ENCODE measurements at places on chromosomes 1 and 21. TPM values are rescaled to one million over a fixed set of nuclear protein-coding genes. Genes with fewer than 3 reads are reported as not detected.

The DHX9 gene
- 239 TPM for total RNA-seq

The CTH gene
- 27.8 TPM for total RNA-seq

The TRMT1L gene
- total RNA-seq: 28.1 TPM

- no peaks in the 10 kb centered on the region for H3K4me1 ChIP-seq
- H3K27ac ChIP-seq: no peak overlapping the region
- DNase-seq: no peak
Measured at GRCh38 chr21:20301395-20301794, 696.8 kb upstream of the NCAM2 start.

- H3K36me3 ChIP-seq: peaks cover 90% of the 10 kb centered on the region
- H3K27ac ChIP-seq: no peak overlapping the region
- no peak for DNase-seq
- H3K4me3 ChIP-seq: no peak overlapping the region
Measured at GRCh38 chr1:114725230-114725629, 8.7 kb upstream of the NRAS start.

- H3K27ac ChIP-seq: no peak overlapping the region
- H3K4me1 ChIP-seq: peaks cover 5% of the 10 kb centered on the region
- no peaks in the 10 kb centered on the region for H3K36me3 ChIP-seq
- no peaks in the 10 kb centered on the region for H3K27me3 ChIP-seq
- DNase-seq: no peak
Measured at GRCh38 chr1:48807554-48808260, 31.0 kb upstream of the BEND5 start.

- H3K27ac ChIP-seq: no peak overlapping the region
- peaks cover 22% of the 10 kb centered on the region for H3K4me1 ChIP-seq
- H3K27me3 ChIP-seq: peaks cover 36% of the 10 kb centered on the region
- DNase-seq: no peak
Measured at GRCh38 chr1:47178020-47178419, 11.8 kb downstream of the PDZK1IP1 start.

GRCh38 chr1:18670121-18670867 is 39.6 kb downstream of the PAX7 start:
- peaks cover 37% of the 10 kb centered on the region for H3K4me1 ChIP-seq
- H3K27ac ChIP-seq: no peak overlapping the region
- no peaks in the 10 kb centered on the region for H3K36me3 ChIP-seq
- H3K27me3 ChIP-seq: peaks cover 45% of the 10 kb centered on the region

DNA sequence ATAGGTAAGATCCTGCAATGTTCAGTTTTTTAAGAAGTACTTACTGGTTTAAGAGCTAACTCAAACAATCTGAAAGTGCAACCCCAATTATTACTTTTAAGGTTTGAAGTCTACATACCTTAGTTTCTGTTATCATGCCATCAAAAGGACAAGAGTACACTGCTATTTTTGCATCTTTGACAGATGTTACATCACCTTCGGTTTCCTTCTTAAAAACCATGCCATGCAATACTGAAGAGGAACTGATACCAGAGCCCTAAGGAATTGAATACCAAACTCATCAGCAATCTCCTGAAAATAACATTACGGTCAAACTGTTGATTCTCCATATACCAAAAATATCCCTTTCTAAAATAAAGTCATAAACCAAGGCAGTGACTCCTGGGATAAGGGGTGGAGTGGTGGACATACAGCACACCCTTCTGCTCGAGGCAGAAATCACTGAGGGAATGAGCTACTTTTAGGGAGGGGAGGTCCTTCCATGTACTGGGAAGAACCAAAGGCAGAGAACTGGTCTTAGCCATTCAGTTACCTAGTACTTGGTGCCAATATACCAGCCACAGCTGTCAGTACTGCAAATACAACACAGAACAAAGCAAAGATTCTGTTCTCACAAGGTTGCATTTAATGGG is 8.5 kb downstream of the CCT8 start:
- DNase-seq: no peak
- H3K4me1 ChIP-seq: no peaks in the 10 kb centered on the region

- H3K36me3 ChIP-seq: no peaks in the 10 kb centered on the region
- no peak overlapping the region for H3K27ac ChIP-seq
- DNase-seq: no peak
- H3K27me3 ChIP-seq: peaks cover 42% of the 10 kb centered on the region
Measured at GRCh38 chr1:43908858-43909257, 24.7 kb upstream of the ARTN start.

DNA sequence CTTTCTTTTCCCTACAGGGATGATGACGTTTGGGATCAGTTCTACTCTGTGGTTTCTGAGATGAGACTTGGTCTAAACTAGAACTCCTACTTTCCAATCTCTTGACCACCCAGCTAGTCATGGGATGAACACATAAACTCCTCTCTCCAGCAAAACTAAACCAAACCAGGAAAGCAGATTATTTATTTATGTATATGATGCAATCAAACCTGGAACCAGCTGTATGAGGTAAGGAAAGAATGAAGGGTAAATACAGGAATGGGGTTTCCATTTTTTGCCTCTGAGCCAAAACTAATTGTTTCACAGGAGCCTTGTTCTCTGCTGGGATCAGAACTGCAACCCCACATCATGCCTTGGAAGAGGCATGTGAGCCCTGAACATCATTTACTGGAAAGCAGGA is 3.3 kb upstream of the AGT start:
- H3K4me1 ChIP-seq: peaks cover 8% of the 10 kb centered on the region
- H3K4me3 ChIP-seq: no peak overlapping the region
- H3K36me3 ChIP-seq: peaks cover 11% of the 10 kb centered on the region
- peaks cover 8% of the 10 kb centered on the region for H3K27me3 ChIP-seq

GRCh38 chr1:233647073-233647472 is 33.2 kb downstream of the KCNK1 start:
- H3K4me3 ChIP-seq: no peak overlapping the region
- H3K27me3 ChIP-seq: peaks cover 2% of the 10 kb centered on the region
- no peak for DNase-seq
- H3K36me3 ChIP-seq: peaks cover 24% of the 10 kb centered on the region
- peaks cover 7% of the 10 kb centered on the region for H3K4me1 ChIP-seq
- no peak overlapping the region for H3K27ac ChIP-seq

All from WTC11 (cell line).